ENCODE measurements at places on chromosomes 4 and X.

DNA sequence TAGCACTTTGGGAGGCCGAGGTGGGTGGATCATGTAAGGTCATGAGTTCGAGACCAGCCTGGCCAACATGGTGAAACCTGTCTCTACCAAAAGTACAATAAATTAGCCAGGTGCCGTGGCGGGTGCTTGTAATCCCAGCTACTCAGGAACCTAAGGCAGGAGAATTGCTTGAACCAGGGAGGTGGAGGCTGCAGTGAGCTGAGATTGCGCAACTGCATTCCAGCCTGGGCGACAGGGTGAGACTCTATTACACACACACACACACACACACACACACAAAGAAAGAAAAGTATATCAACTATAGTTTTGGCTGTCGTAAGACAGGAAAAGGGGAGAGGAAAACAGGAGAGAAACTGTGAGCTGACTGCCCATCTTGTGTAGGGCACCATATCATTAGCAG, 171.7 kb downstream of the ADAMTS3 start:
- no peak for DNase-seq

GRCh38 chr4:176287546-176287945, 18.5 kb upstream of the ASB5 start:
- no peak for DNase-seq

DNA sequence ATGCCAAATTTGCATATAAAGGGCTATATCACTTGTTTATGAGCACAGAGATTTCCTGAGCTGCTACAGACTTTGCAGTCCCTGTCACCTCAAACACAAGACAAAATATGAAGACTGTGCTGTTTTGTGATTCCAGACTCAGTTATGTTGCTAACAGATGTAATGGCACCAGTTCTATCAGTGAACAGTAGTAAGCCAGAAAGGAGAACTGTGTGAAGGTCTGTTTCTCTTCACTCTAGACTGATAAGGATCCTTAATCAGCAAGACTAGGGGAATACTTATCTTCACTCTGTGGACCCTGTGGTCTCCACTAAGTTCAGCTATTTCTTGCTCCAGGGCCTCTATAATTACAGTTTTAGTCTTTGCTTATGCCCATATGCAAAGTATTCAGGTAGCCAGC, 82.7 kb downstream of the ANXA5 start:
- DNase-seq = no peak

GRCh38 chrX:3449287-3449686, 102.8 kb upstream of the MXRA5 start:
- no peak for DNase-seq

- no peak for DNase-seq
Observed at GRCh38 chr4:5735463-5735862, 24.5 kb downstream of the EVC start.

DNA sequence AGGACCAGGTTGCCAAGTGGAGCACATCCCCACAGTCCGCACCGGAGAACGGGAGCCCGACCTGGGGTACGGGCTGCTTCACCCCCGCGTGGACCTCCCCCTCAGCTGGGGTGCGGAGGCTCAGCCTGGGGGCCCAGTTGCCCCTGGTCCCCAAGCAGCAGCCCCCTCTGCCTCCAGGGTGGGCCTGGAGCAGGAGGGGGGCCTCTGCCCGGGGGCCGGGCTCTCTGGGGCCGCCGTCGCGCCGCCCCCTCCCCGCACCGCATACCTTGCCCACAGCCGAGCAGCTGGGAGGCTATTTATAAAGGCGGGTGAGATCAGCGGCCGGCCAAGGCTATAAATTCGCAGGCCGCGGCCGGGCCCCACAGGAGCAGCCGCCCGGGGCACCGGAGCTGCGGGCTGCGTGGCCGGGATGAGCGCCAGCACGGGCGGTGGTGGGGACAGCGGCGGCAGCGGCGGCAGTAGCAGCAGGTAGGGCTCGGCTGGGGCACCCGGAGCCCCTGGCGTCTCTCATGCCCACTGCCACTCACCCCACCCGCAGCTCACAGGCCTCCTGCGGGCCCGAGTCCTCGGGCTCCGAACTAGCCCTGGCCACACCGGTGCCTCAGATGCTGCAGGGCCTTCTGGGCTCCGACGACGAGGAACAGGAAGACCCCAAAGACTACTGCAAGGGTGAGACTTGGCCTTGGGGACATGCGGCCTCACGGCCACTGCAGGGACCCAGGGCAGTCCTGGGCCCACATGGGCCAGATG, at the start of gene SRPK3:
Gene SRPK3 (plus strand): TSS at position 364 of the 750 bp plus-strand sequence. CDS start 46 bp downstream, at position 410.
- DNase-seq = no peak

DNA sequence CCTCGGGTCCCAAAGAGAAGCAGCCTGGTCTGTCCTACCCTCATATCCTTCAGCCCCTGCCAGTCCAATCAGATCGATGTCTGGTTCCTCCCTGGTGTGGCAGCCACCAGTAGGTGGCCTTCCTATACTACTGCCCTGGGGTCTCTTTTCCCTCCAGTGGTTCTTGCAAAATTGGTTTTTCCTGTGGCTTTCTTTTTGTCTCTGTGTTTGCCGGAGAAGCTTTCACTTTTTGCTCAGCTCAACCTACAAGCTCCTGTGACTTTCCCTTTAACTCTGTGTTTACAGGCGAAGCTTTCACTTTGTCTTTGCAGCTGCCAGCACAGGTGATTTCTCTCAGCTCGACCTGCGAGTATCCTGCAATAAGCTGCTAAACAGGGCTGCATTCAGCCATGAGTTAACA, 46.8 kb downstream of the UGT2A3 start:
- no peak for DNase-seq

GRCh38 chr4:153169776-153170175, 34.5 kb upstream of the TRIM2 start:
- no peak for DNase-seq

DNA sequence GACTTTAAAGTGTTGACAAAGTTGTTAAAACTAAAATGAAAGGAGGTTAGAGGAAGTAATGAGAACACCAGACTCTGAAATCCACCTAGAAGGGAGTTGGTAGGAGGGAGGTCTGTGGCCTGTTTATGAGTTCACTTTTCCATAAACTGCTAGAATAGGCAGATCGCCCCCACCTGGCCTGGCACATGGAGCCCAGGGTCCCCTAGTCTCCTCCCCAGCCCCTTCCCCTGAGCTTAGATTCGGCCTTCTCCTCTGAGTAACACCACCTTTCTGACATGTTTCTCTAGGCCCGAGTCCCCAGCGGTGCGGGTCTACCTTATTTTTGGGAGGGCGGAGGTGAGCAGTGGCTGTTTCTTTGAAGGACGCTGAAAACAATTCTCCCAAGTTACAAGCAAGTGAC, 54.5 kb upstream of the FAT1 start:
- DNase-seq = no peak

- no peak for DNase-seq
Observed at GRCh38 chrX:19075754-19076153, 46.5 kb downstream of the ADGRG2 start.

- no peak for DNase-seq
Observed at GRCh38 chrX:77628294-77629025, 157.6 kb downstream of the ATRX start.

- no peak for DNase-seq
Observed at GRCh38 chrX:9844936-9845577, 58.8 kb downstream of the SHROOM2 start.

- no peak for DNase-seq
Observed at GRCh38 chrX:102859550-102859871, 77.6 kb upstream of the RAB40AL start.

- DNase-seq = no peak
Observed at GRCh38 chrX:66015900-66016689, 23.8 kb downstream of the VSIG4 start.

DNA sequence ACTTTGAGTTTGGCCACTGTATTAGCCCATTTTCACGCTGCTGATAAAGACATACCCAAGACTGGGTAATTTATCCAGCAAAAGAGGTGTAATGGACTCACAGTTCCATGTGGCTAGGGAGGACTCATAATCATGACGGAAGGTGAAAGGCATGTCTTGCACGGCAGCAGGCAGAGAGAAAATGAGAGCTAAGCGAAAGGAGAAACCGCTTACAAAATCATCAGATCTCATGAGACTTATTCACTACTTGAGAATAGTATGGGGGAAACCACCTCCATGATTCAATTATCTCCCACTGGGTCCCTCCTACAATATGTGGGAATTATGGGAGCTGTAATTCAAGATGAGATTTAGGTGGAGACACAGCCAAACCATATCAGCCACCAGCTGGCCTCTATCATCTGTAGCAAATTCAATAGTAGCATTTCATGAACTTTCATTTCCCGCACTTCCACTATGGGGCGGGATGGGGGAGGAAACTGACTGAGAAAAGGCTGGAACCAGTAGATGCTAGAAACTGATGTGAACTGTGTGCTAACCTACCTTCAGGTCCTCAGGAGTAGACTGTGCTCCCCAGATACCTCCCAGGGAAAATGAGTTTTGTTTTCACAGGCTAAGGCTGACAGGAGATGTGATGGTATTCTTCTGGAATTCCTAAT, 35.3 kb upstream of the LGI2 start:
- DNase-seq = no peak

GRCh38 chrX:65706041-65706828, 38.8 kb downstream of the MSN start:
- DNase-seq = no peak

GRCh38 chr4:125572601-125573000, 257.8 kb downstream of the FAT4 start:
- no peak for DNase-seq

DNA sequence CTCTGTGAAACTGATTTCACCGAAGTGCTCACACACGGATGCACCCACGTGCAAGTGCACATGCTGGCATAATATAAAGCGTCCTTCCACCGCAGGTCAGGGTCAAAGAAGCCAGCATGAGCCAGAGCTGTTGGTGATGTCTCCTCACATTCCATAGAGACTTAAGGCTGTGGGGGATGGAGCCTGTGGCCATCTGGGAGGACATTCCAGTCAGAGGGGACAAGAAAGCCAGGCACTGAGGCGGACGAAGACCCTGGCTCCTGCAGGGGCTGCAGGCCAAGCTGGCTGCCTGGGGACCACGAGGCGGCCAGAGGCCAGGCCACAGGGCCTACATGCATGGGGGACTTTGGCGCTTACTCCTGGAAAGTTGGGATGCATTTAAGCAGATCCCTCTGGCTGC, 7.7 kb downstream of the RNF212 start:
- no peak for DNase-seq

GRCh38 chrX:74551934-74552333, 62.5 kb downstream of the RLIM start:
- no peak for DNase-seq

DNA sequence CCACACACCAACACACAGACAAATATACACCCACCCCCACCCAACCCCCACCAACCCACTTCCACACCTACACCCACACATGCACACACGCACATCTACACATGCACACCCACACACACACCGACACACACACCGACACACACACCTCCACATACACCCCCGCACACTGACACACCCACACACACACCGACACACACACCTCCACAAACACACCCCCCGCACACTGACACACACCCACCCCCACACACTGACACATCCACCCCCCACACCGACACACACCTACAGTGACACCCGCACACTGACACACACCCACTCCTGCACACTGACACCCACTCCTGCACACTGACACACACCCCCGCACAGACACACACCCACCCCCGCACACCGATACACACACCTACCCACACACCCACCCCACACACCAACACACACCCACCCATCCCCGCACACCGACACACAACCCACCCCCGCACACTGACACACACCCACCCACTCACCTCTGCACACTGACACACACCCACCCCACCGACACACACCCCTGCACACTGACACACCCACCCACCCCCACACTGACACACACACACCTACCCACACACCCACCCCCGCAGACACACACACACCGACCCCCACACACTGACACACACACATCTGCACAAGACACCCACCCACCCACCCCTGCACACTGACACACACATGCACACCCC, 31.1 kb downstream of the FGFRL1 start:
- no peak for DNase-seq

DNA sequence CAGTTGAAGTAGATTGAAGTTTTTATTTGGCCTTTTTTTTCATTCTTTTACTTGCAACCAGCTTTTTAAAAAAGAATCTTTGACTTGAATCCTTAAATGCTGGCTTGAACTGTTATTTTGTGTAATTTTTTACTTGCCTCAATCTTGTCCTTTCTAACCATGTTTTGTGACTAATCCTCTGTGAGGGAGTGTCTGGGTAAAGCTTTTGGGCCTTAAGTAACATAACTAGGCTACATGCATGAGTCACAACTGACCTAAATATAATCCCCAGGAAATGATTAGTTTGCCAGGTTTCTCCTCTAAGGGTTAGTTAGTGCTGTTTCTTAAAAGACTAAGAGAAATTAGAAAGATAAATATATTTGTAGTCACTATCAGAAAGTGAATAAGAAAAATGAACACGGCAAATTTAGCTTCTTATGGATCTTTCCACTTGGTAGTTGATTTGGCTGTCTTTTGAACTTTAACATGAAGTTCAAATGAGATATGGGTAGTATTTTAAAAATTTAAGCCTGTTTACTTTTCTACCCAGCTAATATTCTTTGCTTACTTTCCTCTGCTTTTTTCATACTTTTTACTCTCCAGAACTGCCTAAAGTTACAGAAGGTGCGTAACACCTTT, 13.0 kb downstream of the EXOC1 start:
- DNase-seq = no peak

GRCh38 chr4:163317110-163317509, 15.3 kb downstream of the NPY1R start:
- no peak for DNase-seq

GRCh38 chr4:182619660-182620059, 297.5 kb downstream of the DCTD start:
- no peak for DNase-seq
